ENCODE measurements at places on chromosomes 11 and 22. TPM values are rescaled to one million over a fixed set of nuclear protein-coding genes. Genes with fewer than 3 reads are reported as not detected.

GRCh38 chr22:29216873-29217666, 11.4 kb downstream of the EMID1 start:
- no peak for DNase-seq

Gene RNF26
- 126 TPM for polyA plus RNA-seq

Gene TMEM134
- polyA plus RNA-seq: 229 TPM

GRCh38 chr22:33648478-33648877, 271.8 kb downstream of the LARGE1 start:
- DNase-seq: no peak

Gene ANKK1
- polyA plus RNA-seq: 0.38 TPM

Gene PPP6R3
- polyA plus RNA-seq: 44.6 TPM

Gene PANX2
- polyA plus RNA-seq: 6.0 TPM

- DNase-seq: no peak
Observed at GRCh38 chr22:23137905-23138561, 3.8 kb downstream of the RSPH14 start.

DNA sequence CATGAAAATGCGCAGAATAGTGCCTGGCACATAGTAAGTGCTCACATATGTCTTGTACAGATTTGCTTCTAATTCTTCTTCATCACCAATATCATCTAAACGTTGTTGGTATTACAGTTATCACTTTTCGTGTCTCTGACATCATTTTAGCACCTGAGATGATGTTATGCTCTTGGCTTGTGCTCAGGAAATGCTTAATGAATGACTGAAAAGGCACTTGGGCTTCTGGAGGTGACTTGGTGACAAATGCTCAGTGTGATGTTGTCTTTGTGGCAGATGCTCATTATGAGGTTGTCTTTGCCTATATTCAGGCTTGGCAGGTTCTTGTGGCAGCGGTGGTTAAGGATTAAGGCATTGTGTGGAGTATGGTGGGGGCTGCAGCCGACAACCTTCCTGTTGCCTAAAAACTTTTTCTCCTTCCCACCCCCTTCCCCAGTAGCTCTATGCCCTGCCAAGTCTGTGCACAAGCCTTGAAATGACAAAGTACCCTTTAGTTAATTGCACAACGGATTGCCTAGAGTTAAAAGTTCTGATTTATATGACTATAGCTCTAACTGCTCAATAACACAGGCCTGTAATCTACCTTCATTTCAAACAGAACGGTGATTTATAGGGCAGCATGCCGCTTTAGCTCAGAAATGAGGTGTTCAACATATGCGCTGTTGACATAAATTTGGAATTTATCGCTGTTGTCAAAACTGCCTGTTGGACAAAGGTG, 82.5 kb downstream of the ZBTB16 start:
- no peak for DNase-seq
